Stimulated activated CD4-positive, alpha-beta T cell treated with anti-CD3 and anti-CD28 coated beads, TNF-alpha, amount 100 ng/mL, for 48 hours (primary cell): ENCODE measurements at places on chromosomes 4 and X.

GRCh38 chr4:175622887-175623286, 189.2 kb downstream of the GPM6A start:
- no peak for DNase-seq

DNA sequence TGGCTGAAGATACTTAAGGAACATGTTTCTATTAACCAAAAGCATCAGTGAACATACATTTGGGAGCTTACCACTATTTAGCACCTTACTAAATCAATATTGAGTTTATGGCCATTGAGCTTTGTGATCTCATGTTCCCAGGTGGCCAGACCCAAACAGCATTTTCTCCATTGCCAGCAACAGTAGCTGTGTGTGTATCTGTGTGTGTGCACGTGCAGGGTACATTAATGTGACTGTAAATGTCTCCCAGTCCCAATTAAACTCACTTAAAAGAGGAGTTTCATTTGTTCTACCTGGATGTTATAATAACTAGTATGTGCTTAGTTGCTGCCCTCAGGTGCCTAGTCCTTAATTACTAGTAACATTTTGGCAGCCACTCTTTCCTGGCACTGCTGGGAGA, 282.4 kb downstream of the NR3C2 start:
- DNase-seq: no peak

- DNase-seq: no peak
These were observed 14.8 kb downstream of the DCAF8L1 start for GRCh38 chrX:27966492-27966891.

GRCh38 chr4:156976147-156976546, 4.5 kb upstream of the PDGFC start:
- no peak for DNase-seq

DNA sequence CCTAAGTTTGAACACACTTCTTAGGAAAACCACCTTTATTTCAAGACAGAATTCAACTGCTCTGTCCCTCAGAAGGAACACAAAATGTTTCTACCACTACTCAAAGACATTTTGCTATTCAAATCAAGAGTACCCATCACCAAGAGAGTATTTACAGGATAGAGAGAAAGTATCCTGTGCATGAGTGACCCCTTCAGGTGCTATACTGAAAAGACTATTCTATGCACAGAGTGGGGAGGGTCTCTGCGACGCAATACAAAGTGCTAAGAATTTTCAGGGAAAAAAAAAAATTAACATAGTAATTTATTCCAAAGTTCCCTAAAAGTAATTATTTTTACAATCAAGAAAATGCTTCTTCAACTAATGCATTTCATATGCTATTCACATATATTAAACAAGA, 346.4 kb upstream of the FAM241A start:
- DNase-seq: no peak

GRCh38 chr4:88759895-88760290, 62.3 kb upstream of the NAP1L5 start:
- no peak for DNase-seq

DNA sequence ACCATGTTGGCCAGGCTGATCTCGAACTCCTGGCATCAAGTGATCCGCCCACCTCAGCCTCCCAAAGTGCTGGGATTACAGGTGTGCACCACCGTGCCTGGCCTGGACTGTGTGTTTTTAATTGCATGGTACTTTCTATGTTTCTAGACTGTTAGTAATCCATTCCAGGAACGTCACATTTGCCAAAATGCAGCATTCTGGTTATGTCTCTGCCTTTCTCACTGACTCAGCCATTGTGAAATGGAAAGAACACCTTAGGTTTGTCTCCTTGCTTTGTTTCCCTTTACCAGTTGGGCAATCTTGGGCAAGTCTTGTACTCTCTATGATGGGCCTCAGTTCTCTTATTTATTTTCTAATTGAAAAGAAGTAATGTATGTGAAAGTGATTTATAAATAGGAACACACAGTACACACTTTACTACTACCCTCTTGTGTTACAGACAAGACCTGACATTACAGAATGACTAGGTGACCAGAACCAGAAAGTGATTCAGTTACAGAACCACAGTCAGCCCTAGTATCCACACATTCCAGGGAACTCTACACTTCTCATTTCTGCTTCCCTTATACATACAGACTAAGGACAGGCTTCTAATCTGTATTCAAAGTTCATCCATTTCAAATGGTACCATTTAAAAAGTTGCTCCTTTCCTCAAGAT, 187.1 kb downstream of the MGST2 start:
- DNase-seq: no peak

DNA sequence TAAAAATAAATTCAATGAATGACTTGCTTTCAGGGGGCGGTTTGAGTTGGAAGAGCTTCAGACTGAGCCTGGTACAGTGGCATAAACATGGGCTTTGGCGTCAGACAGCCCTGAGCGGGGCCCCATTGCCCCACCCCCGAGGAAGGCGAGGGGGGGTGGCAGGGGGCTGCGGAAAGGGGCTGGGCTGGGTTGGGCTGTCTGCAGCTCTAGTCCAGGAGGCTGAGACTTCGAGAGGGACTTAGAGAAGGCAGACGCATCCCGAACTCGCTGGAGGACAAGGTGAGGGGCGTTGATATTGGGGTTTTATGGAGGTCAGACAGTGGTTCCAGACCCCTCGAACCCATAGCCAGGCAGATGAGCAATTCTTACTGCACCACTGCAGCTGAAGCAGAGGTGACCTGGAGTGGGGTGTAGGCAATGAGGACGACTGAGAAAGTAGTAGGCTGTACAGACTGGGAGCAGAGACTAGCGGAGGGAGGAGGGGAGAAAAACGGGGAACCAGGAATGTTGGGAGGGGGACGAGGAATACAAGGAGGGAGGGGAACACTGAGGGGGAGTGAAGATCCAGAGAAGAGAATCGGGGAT, at the start of gene MAGED2:
MAGED2 (plus strand) TSS at position 222 of the 585 bp plus-strand sequence. CDS start 1,587 bp downstream, outside the sequence.
- DNase-seq: no peak

DNA sequence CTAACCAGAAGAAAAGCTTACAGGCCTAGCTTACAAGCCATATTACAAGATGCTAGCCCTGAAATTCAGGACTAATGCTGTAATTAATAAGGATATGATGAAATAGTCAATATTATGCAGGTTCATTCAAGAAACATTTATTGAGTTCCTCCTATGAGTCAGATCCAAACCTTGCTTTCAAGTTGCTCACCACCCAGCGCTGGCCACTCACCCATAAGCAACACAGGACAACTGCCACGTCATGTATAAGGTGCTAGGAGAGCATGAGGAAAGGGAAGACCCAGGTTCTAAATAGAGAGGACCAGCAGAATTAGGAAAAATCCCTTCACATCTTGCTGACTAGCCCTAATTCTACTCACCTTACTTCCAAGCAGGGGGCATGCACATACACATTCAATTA, 23.3 kb downstream of the MAML3 start:
- no peak for DNase-seq

GRCh38 chrX:148811236-148811635, 310.8 kb downstream of the AFF2 start:
- DNase-seq: no peak

DNA sequence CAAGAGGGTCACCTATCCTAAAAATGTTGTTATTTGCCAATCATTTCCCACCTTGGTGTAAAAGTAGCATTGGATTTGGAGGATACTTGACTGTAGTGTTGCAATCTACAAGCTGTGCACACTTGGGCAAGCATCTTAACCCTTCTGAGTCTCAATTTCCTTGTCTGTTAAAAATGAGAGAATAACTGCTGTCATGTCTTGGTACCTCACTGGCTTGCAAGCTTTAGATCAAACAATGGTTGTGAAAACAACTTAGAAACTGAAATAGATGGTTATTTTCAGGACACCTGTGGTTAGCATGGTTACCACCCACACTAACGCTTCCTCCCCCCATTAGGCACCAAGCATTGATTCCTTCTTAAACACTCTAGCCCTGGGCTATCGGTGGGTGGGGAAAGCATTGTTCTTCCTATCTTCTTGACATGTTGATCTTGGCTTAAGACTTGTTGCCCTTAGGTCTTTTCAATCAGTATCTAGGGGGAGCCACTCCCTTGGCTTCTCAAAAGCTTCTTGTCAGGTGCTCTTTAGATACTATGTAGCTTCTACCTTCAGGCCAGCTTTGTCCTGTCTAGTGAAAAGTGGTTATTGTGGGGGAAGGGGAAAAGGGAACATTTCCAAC, 10.6 kb upstream of the AMOT start:
- DNase-seq: no peak

DNA sequence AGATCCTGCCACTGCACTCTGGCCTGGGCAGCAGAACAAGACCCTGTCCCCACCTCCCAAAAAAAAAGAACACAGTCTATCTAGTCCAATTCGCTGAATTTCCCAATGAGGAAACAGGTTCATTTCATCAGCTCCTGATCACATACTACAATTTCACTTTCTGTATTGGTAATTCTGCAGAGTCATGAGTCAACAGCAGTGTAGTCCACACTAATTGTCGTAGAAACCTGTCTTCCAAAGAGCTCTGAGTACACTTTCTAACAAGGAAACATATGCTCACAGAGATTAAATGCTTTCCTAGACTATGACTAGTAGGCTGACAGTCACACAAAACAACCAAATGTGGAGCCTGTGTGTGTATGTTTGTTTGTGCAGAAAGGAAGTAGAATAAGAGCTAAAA, 91.9 kb downstream of the GPC4 start:
- no peak for DNase-seq

- DNase-seq: no peak
These were observed 34.0 kb downstream of the VEGFC start for GRCh38 chr4:176758731-176759130.

DNA sequence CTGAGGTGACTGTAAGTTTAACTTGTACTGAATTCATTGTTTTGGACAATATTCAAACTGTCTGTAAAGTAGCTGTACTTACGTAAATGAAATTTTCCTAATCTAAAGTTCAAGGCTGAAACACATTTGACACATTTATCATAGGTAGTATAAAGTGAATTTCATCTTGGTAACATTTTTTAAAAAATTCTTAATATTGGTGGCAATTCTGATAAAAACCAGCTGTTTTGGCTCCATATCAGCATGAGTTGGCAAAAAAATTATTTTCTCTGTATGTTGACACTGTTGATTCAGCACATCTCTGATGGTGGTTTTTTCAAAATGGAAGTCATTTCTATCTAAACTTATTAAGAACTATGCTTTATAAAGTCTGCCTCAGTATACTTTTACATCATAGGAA, 30.9 kb downstream of the CXorf58 start:
- DNase-seq: no peak

GRCh38 chr4:4333265-4333706, 43.2 kb downstream of the ZBTB49 start:
- no peak for DNase-seq

GRCh38 chr4:88017516-88018297, 10.3 kb downstream of the PKD2 start:
- DNase-seq: no peak

GRCh38 chr4:126958482-126958881, 674.3 kb upstream of the INTU start:
- DNase-seq: no peak

GRCh38 chr4:119081943-119082342, 53.7 kb upstream of the MYOZ2 start:
- no peak for DNase-seq

DNA sequence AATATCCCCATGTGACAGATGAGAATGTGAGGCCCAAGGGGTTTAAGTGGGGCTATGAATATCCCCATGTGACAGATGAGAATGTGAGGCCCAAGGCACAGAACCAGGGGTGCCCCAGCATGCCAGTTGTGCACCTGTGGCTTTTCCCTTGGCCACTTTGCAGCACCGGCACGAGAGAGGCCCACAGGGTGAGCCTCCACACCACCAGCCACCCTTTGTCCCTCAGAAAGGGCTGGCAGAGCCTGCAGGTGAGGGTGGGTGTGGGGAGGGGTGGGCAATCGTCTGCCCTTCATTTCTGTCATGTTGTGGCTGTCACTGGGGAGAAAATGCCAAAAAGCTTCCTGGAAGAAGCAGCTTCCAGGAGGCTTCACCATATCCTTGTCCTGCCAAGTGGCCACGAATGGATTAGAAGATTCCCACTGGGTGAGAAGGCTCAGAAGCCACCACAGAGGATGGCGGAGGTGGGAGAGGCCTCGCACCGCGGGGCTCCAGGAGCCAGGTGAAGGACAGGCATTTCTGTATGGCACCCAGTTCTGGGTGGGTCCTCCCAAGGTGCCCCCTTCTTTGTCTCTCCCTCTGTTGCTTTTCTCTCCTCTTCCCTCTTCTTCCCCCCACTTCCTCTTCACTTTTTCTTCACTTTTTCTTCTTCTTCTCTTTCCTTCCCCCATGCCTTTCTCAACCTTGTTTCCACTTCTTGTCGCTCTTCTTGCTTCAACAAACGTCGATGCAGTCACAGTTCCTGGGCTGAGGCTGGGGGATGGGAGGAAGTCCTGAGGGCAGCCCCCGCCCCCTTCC, 469 bp upstream of the GPR78 start:
- no peak for DNase-seq

- no peak for DNase-seq
These were observed 37.5 kb upstream of the MAOA start for GRCh38 chrX:43618366-43619205.

DNA sequence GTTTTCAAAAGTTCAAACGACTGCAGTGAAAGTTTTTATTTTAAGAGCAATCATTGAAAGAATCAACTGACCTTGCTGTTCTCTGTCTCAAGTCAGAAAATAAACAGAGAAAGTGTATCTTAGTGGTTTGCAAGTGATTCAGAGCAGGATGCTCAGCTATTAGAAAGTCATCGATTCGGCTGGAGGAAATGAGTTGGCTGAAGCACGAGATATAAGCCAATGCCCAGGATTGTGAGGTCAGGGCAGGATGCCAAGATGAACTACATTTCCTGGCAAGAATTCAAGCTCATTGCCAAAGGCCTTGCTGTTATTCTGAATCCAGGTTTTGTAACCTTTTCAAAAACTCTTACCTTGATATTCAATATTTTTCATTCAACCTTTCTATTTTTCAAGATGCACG, 541.4 kb upstream of the BOD1L1 start:
- DNase-seq: no peak
